ENCODE measurements at places on chromosomes 2 and 18.

GRCh38 chr2:224940618-224941017 is 101.7 kb downstream of the DOCK10 start:
- no peak for DNase-seq

- DNase-seq: no peak
Measured at GRCh38 chr2:61177727-61178549, 15.9 kb downstream of the C2orf74 start.

DNA sequence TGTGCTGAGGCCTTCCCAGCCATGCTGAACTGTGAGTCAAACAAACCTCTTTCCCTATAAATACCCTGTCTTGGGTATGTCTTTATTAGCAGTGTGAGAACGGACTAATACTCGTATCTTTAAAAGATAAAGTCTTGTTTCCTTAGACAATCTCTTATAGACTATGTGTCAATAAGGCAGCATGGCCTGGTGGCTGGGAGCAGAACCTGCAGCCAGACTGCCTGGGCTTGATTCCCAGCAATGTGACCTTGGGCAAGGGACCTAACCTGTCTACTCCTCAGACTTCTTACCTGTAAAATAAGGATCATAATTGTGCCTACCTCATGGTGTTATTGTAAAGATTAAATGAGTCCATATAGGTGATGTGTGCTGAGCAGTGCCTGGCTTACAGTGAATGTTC is 198.7 kb downstream of the CDH20 start:
- peak; percentile 42 for DNase-seq

DNA sequence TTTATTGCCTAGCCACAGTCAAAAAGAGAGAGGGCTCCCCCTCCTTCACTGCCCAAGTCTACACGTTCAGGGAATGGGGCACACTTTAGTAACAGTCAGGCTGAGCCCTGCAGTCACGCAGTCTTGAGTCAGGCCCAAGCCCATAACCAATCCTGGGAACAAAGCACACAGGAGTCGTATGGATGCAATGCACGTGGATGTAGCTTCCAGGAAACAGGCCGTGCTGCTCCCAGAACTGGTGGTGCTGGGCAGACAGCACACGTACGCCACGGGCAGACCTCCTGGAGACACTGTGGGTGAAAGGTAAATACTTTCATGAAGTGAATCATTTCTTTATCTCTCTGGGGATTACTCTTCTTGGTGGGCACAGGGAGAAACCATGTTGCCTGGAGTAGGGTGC is 30.0 kb upstream of the MBP start:
- DNase-seq: no peak

GRCh38 chr18:63999871-64000270 is 30.0 kb downstream of the SERPINB8 start:
- DNase-seq: no peak

DNA sequence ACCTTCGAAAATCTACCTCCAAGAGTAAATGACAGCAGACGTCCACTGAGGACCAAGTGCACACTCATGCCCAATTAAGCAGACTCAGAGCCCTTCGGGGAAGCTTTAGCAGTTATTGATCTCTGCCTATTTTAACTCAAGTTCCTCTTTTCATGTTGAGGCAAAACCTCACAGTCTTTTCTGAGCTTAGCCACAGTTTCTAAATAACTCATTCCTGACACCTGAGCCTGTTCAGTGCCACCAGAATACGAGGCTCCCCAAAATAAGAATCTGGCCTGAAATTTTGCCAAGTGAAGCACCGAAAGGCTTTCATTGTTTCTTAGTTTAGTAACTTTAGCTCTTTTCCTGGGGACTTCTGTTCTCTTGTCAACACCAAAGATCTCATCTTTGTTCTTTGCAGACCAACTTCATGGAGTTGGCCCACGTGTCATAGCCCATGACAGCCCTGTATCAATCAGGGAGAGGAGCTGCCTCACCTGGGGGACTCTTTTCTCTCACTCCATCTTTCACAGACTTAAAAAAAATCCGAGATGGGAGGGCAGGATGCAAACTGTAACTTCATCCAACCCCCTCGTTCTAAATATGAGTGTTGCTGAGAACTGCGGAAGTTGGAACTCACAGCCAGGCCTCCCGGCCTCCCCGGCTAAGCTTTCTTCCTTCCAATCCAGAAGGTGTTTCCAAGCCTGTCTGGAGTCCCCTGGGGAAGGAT is 22.2 kb downstream of the INPP5D start:
- no peak for DNase-seq

DNA sequence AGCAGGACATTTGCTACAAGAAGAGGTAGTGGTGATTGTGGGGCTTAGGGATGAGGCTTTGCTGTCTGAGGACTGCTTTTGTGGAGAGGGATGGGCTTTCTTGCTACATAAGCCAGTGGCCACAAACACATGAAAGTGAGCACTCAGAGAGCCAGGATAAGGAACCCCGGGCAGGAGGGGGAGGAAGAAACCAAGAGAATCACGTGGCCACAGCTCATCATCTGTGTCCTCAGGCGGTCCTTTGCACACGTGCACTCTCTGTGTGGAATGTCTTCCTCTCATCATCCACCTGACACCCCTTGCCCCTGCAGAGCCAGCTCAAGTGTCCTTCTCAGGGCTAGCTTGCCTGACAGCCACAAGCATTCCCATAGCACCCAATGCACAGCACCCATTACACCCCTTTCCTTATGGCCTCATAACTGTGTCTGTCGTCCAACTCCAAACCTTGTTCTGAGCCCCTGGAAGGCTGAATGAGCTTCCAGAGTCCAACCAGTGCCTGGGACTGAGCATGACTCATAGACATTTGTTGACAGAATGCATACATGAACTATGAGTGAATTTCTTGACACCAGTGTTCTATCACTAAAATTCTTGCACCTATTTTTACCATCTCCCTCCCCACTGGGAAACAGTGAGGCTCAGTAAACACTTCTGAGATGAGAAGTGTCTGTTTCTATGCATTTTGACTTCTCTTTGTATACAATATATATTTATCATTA is 398.3 kb downstream of the ALK start:
- no peak for DNase-seq

DNA sequence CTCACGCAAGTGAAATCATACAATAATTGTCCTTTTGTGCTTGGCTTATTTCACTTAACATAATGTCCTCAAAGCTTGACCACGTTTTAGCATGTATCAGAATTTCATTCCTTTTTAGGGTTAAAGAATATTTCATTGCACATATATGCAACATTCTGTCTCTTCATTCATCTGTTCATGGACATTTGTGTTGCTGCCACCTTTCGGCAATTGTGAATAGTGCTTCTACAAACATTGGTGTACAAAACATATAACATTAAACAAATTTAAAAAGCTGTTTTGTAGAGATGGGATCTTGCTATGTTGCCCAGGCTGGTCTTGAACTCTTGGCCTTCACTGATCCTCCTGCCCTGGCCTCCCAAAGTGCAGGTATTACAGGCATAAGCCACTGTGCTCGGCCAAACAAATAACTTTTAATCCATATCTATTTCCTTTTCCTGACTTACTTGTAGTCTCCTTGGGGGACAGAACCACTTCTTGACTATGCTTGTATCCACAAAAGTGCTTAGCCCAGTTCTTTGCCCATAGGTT is 209.3 kb downstream of the SLC4A3 start:
- DNase-seq: no peak

GRCh38 chr2:110838657-110839384 is 106.4 kb downstream of the ACOXL start:
- DNase-seq: peak; percentile 14

- no peak for DNase-seq
Measured at GRCh38 chr2:140994856-140995255, 1136.0 kb downstream of the LRP1B start.

DNA sequence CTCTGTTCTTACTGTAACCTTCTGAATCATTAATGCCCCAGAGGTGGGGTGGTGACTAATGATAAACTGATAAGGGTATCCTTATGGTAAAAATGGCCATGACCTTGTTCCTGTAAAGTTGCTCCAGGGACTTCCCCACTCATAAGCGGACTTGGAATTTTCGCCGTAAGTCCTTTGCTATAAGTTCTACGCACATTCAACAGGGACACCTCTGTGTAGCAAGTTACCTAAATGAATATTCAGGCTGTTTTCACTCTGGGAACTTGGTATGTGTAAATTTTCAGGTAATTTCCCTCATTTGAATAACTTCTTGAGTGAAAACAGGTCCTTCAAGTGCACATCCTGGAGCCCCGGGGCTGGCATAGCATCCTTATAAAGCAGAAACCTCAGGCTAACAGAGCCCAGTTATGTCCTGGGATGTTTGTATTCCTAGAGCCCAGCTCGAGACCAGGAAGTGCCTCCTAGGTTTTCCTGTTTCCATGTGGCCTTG is 9.4 kb upstream of the AGFG1 start:
- peak; percentile 49 for DNase-seq

DNA sequence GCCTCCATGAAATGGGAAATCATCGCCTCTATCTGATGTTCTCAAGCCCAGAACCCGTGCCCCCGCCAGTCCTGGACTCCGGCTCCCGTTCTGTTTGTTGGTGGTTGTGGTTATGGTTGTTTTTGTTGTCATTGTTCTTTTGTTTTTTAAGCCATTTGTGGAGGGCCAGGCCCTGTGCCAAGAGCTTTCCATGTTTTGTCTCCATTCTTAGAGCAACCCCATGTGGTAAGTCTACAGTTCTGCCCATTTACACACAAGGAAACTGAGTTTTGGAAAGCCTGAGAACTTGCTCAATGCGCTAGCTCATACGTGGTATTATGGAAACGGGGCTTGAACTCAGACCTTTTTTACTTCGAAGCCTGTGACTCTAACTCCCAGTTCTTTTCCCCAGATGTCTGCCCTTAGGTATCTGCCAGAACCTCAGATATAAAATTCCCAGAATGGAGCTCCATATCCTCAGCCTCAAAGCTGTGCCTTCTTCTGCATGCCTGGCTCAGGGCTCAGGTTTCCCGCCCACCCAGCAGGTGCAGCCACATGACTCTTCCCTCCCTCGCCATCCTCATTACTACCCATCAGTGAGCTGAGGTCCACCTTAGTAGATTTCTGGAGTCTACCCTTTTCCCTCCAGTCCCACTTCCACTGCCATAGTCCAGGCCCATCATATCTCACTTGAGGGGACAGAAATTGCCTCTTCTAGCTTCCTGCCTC is 194.1 kb downstream of the KLHL29 start:
- no peak for DNase-seq

GRCh38 chr2:104702031-104702850 is 151.7 kb upstream of the POU3F3 start:
- no peak for DNase-seq

DNA sequence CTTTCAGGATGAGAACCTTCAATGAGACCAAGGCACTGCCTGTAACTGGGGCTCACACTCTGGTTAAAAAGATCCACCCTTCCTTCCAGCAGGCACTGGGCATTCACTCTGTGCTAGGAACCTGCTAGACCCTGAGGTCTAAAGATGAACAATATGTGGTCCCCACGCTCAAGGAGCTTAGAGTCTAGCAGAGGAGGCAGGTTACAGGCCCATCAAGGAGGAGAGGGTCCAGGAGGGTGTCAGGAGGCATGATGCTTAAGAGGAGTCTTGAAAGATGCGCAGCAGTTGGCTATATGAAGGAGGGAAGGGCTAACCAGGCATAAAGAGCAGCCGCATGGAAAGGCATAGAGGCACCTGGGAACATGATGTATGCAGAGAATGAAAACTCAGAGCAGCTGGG is 4.5 kb downstream of the ANKRD53 start:
- no peak for DNase-seq

DNA sequence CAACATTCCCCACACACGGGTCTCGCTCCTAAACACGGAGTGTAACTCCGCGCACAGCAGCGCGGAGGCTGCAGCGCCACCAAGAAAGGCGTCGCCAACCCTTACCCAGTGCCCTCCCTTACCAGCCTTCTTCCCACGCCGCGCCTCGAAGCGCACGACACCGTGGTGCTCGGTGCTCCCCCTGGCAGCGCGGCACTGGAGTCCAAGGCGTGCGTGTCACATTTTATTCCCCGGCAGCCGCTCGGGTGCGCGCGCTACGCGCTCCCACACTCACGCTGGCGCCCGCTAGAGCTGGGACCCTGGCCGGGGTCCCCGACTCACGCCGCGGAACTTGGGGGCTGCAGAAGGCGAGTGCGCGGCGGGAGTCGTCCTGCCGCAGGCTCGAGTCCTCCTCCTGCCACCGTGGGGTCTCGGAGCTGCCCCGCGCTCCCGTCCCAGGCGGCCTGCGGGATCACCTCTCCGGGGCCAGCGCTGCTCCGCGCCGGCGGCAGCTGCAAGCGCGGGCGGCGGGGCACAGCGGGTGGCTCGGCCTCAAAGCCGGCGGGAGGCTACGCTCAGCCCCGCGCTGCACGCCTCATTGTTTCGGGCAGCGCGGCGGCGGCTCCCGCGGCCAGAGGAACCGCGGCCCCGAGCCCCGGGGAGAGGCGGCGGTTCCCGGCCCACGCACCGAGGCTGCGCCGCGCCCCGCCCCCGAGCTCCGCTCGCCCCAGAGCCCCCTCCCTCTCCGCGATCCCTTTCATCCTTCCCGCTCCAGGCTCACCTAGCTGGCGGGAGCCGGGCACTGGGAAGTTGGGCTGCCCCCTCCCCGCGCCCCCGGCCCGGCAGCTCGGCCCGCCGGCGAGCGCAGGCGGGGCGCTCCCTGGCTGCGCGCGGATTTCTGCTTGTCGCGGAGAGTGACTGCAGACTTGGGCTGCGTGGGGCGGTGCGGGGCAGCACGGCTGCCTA is at the start of gene ST6GAL2:
Gene ST6GAL2 (minus strand): TSS at position 197 of the 945 bp plus-strand sequence. CDS start 42,190 bp downstream, outside the sequence.
- DNase-seq: no peak

GRCh38 chr2:238158018-238158508 is 707 bp upstream of the ERFE start:
- DNase-seq: no peak

GRCh38 chr2:151192681-151193080 is 69.0 kb downstream of the RBM43 start:
- DNase-seq: no peak

DNA sequence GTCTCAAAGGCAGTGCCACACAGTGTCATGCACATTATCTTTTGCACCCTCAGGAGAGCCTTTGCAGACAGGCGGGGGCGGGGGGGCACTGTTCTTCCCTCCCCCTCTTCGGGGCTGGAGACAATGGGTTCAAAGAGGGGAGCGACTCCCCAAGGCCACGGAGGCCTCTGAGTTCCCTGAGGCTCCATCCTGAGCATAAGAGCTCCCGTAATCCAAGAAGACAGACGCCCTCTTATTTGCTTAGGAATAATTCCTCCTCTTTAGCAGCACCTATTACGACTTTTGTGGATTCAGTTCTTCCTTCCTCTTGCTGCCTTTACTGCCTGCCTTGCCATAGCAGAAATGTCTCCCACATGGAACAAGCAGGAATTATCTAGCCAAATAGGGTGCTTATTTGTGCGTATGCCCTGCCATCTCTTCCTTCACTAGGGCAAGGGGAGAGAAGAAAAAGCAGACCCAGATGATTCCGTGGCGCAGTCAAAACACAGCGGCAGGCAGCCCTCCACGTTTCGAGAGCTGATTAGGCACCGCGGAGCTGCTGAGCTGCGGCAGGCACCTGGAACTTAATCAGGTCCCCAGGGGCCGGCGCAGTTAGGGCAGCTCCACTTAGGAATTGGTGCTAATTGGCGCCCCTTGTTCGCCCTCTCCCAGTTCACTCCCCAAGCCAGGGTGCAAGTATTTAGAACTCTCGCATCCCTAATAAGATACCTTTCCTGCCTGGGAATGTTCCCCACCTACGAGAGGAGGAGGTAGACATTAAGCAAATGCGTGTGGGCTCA is 233.4 kb upstream of the MYT1L start:
- no peak for DNase-seq

- DNase-seq: no peak
Measured at GRCh38 chr18:75208836-75209128, 157 bp downstream of the PTGR3 start.

GRCh38 chr18:21327101-21327500 is 85.1 kb downstream of the GREB1L start:
- no peak for DNase-seq

All from LNCaP clone FGC (cell line).